ENCODE measurements at places on chromosomes 7 and 10. TPM values are rescaled to one million over a fixed set of nuclear protein-coding genes. Genes with fewer than 3 reads are reported as not detected.
A peak's percentile ranks its signal among the peaks of the same experiment; 100 is the strongest.

NKX1-2 gene
- not detected for total RNA-seq

GARIN1A gene
- 1.8 TPM for total RNA-seq

ZPBP gene
- not detected for total RNA-seq

PON1 gene
- total RNA-seq = not detected

CPA2 gene
- total RNA-seq = not detected

GJD4 gene
- total RNA-seq = not detected

SFXN2 gene
- 10.2 TPM for total RNA-seq

PTCD1 gene
- 7.6 TPM for total RNA-seq

LRIT1 gene
- total RNA-seq = not detected

GRCh38 chr7:77811516-77812289 lies 13.1 kb downstream of the PHTF2 start:
- DNase-seq = no peak

DNA sequence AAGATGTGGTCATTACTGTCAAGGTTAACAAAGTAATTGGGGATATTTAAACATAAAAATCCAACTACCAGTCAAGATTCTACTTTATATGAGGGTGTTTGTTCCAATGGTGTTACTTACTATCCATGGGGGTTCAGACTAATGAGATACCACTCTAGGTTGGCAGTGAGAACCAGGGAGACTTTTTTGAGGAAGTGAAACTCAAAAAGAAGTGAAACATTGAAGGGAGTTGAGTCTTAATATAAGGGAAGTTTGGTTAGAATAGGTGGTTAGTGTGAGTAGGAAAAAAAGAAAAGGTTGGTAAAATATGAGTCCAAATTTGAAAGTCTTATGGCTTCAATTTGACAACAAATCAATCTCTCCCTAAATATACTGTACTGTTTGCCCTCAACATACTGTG lies 123.6 kb upstream of the ANK3 start:
- DNase-seq = peak; percentile 55

GRCh38 chr10:34908481-34908880 lies 93.4 kb upstream of the PARD3 start:
- no peak for DNase-seq

DNA sequence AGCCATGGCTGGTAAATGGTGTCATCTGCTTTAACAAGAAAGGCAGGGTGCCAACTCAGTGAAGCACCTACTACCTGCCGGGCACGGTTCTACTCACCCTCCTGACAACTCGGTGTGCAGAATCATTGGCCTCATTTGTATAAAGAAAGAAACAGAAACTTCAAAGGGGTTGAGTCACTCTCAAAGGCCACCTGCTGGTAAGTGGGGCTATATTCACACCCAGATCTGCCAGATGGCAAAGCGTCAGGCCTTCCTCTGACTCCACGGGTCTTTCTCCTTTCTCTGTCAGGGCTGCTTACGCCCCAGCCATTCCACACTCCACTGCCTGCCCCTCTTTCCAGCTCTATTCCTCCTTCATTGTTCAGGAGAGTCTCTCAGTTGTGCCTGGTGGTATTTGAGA lies 309.2 kb downstream of the GFRA1 start:
- DNase-seq = no peak

DNA sequence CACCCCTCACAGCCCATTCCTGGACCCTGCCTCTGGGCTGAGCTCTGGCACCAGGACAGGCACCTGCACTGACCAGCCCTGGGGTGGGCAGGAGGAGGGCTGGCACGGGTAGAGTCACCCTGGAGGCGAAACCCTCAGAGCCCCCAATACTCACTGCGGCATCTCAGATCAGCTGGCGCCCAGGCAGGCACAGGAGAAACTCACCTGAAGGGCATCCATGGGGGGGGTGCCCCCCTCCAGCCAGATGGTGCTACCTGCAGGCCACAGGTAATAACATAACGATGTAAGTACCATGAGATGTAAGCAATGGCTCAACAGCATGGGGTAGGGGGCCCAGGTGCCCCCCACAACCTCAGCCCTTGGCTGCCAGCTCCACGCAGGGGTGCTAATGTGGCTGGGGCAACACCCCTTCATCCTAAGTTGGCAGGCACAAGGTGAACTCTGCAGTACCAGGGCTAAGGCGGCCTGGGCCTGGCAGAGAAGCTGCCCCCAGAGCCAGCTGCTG lies 12.1 kb upstream of the PYROXD2 start:
- no peak for DNase-seq

GRCh38 chr10:77027576-77027975 lies 610.0 kb downstream of the KCNMA1 start:
- DNase-seq = peak; percentile 27

DNA sequence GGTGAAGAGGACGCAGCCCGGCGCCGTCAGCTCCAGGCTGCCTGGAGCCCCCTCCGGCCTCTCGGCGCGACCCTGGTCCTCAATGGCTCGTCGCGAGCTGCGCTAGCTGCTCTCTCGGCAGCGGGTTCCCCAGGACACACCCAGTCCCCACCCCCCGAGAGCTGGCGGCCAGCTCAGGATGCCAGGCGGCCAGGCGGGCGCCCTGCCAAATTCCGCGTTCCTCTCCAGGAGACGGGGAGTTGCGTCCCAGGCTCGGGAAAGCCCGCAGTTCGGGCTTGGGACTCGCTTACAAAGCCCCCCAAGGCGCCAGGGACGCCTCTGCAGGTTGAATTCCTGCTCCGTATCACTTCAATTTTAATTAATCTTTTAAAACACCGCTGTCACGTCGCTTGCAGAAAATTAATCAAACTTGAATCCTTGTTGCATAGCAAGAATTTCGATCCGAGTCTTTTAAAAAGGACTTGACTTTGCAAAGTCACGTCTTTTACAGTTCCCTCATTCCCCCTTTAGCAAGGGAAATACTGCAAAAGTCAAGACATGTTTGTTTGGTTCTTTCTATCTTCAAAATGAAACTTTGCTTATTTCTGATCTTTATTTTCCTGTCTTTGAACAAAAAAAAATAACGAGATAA lies 28.2 kb downstream of the SKIDA1 start:
- no peak for DNase-seq

DNA sequence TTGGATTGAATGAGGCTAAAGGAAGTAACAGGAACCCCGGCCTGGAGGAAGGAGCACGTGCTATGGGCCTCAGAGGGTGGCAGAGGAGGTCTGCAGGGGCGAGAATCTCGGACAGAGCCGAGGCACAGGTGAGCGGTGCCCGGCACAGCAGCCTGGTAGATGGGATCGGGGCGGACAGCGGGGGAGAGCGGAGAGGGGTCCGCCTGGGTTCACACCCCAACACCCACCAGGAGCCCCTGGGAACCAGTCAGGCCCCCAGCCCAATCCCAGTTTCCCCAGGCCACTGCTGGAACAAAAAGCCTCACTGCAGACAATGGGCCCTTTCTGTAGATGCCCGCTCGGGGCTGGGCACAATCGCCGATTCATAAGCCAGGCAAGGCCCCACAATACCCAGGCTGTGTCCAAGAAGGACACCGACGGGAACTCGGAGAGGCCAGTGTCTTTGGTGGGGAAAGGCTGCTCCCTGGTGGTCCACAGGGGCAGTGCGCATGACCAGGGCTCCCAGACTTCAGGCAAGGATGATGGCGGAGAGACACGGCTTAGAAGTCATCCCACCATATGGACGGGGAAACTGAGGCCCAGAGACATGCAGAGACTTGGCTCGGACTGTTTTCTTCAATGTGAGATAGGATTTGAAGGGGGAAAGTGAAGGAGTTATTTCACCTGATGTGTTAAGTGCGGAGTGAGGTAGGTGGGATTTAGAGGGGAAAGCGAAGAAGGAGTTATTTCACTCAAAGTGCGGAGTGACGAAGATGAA lies 106.9 kb upstream of the GPR26 start:
- peak; percentile 78 for DNase-seq

- no peak for DNase-seq
These were observed 56.3 kb upstream of the ZPBP start for GRCh38 chr7:50149369-50149768.

GRCh38 chr7:126411032-126411820 lies 841.5 kb downstream of the GRM8 start:
- no peak for DNase-seq

DNA sequence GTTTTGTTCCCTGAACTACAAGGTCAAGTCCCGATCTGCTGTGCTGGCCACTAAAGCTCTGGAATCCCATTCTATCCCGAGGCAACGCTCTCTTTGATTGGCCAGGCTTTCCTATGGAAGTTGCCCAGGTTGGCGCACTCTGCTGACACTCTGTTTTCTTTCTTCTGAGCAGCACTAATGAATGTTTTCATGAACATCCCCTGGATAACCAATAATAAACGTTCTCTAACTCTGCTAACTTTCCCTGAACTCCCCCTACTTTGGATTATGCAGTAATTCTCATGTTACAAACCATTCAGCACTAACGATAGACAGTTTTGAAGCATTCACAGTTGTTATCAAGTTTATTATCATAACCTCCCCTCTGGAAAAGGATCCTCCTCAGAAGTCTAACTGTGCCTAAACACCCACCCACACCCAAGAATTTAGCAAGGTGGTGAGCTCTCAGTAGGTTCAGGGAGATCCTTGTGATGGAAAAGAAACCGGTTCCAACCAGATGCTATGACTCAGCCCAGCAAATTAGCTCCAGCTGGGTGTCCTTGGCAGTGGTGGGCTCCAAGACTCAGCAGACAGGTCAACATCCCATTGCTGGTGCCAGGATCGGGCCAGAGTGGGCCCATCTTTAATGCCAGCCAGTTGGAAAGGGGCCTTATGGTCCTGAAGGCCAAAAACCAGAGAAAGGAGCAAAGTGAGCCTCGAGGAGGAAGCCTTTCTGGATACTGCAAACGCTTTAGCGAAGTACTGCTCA lies 68.4 kb downstream of the CREB3L2 start:
- no peak for DNase-seq

GRCh38 chr10:10361301-10361885 lies 656.3 kb upstream of the CELF2 start:
- DNase-seq = no peak

DNA sequence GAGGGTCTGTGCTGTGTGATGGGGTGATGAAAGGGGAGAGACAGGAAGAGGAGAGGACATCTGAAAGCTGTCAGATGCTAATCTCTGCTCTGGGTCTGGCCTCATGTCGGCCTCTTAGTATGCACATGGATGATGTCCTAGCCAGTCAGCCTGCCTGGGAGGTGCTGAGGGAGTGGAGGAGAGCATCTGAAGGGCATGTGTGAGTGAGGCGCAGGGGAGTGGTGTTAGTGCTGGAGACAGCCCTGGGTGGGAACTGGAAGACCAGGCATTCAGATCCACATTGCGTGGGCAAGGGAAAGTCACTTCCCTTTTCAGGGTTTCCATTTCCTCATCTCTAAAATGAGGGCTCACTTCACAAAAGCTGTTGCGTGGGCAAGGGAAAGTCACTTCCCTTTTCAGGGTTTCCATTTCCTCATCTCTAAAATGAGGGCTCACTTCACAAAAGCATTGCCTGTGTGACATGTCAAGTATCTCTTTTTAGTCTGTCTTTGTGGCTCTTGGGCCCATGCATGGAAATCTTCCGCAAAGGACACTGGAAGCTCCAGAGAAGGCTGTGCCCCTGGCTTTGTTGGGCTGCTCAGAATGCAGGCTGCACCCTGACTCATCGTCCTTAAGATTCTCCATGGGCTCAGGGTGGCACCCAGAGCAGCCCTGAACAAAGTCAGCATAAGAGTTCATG lies 10.0 kb downstream of the SFTPD start:
- peak; percentile 90 for DNase-seq

DNA sequence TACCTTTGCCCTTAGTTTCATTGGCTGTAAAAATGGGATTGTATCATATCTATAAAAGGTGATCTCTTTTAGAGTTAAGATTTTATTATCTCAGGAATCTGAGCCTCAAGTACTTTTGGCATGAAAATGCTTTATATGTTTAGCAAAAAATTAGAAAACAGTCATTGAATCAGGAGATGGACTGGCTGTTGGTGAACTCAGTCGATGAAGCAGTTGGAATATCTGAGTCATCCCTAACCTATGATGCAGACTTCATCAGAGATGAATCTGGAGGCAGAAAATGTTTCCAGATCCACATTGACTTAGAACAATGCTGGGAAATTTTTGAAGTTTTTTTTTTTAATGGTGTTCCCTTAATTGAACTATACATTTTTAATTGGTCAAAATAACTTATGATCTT lies 228.5 kb downstream of the SLC25A13 start:
- no peak for DNase-seq

DNA sequence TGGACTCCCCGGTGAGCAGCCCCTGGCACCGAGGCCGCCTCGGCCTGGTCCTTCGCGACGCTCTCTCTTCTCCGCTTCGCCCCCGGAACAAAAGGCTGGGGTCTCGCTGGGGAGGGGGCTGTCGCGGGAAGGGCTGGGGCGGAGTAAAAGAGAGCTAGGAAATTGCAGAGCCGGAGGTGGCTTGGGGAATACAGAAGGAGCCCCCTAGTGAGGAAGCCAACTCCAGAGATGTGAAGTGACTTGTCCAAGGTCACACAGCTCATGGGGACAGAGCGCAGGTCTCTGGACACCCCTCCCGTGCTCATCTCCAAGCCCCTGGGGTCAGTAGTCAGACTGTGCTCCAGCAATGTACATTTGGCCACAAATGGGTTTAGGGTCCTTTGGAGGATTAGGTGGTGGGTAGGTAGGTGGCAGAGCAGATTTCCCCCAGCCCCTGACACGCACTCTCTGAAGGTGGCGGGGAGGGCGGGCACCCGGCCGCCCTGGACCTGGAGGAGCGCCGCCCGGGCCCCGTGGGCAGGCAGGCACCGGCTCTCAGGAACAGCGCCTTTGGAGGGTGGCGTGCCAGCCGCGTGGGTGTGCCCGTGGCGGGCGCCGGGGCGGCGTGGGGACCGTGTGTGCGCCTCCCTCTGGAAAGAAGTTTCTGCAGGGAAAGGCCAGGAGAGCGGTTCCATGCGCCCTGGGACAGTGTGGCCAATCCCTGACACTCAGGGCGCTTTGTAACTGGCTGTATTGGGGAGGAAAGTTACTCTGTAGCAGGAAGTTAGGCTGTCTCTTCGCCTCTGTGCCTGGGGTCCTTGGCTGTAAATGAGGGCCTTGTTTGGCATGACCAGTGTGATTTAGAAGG lies 910 bp downstream of the WIPF3 start:
- DNase-seq = no peak

DNA sequence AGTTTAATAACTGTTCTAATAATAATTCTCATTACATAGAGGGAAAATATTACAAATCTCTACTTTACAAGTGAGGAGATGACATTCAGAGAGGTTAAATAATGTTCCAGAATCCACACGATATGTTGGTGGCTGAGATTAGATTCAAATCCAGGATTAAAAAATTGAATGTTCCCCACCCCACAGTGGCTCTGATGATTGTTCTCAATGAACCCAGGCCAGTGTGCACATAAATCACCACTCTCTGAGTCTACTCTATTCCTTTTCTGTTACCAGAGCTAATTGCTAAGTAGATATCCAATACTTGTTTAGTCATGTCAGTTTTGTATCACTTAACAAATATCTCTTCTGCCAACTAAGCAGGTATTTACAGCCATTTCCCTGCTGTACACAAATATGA lies 281.0 kb downstream of the ABCA13 start:
- DNase-seq = no peak

DNA sequence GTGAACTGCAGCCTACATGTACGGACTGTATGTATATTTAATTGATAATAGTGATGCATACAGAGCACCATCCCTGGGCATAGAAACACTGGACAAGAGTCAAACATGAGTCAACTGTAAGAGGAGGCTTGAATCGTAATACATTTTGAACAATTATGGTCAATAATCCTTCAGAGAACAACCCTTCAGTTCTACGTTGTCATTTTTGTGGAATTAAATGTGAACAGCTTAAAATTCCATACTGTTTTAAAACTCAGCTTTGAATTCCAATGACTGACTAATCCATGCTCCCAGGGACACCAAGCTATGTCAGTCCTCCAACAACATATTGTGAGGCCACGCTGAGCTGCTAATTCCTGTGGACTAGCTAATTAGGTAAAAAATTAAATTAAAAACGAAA lies 41.5 kb upstream of the KMT2E start:
- no peak for DNase-seq

- peak; percentile 75 for DNase-seq
These were observed 1.1 kb upstream of the HOXA13 start for GRCh38 chr7:27200761-27201579.

GRCh38 chr10:91006752-91007346 lies 86.0 kb upstream of the ANKRD1 start:
- DNase-seq = no peak

All from Karpas-422 (cell line).